Activated T-cell treated with anti-CD3 and anti-CD28 coated beads, Interleukin-2, amount 50 U/mL, for 72 hours (primary cell): ENCODE measurements at places on chromosomes 11 and 22. TPM values are rescaled to one million over a fixed set of nuclear protein-coding genes. Genes with fewer than 3 reads are reported as not detected.

GRCh38 chr11:119641983-119642745, 86.8 kb downstream of the NECTIN1 start:
- peak; percentile 21 for DNase-seq

The NEFH gene
- total RNA-seq, result 1.6 TPM

DNA sequence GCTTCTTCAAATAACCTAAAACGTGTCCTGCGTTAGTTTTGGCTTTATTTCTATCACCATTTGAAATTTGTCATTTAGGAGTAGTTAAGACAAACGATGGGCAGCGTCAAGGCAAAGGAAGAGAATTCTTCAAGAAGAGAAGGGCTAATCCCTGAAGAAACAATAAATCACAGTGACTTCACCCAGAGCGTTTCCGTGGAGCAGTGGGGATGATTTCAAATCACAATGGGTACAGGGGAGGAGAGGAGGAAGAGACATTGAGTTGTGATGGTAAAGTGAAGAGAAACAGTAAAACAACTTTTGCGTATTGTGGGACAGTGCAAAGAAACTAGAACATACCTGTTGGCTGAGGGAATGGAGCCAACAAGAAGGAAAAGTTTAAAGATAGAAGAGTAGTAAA, 9.7 kb downstream of the PDGFD start:
- DNase-seq, result no peak

DNA sequence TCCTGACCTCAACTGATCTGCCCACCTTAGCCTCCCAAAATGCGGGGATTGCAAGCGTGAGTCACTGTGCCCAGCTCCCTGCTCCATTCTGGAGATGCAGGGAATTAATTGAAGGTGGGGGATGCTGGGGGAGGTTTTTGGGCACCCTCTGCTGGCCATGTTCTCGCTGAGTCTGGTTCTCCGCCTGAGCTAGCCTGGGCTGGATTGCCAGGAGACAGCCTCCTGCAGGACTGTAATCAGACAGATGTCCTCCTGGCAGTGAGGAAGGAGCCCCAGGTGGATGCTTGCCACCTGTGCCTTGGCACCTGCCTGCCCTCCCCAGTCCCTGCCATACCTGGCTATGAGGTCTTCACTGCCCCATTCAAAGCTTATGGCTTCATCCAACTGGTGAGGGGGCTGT, 5.4 kb downstream of the MTFP1 start:
- DNase-seq, result no peak

GRCh38 chr22:33726294-33726734, 194.0 kb downstream of the LARGE1 start:
- no peak for DNase-seq

- DNase-seq, result no peak
Observed at GRCh38 chr11:119367661-119368120, 13.8 kb downstream of the USP2 start.

GRCh38 chr22:48567213-48567975, 1260.3 kb downstream of the BRD1 start:
- DNase-seq, result no peak

DNA sequence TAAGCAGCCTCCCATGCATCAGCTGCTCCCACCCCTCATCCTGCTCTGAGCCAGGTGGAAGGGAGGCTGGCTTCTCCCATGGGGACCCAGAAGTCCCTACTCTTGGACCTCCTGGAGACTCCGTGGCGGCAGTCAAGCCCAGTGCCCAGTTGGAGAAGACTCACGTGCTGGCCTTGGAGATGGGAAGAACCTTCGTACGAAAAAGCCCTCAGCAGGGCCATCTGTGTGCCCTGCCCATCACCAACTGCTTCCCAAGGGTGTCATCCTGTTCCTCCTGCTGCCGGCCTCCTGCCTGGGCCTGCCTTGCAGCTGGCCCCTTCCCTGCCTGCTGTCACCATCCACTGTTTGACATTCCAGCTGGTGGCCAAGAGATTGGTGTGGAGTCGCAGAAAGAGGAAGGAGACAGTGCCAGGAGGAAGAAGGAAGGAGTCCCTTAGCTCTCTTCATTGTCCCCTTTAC, 28.0 kb downstream of the ARHGAP1 start:
- DNase-seq, result no peak

The OR2AG2 gene
- 0.19 TPM for total RNA-seq

DNA sequence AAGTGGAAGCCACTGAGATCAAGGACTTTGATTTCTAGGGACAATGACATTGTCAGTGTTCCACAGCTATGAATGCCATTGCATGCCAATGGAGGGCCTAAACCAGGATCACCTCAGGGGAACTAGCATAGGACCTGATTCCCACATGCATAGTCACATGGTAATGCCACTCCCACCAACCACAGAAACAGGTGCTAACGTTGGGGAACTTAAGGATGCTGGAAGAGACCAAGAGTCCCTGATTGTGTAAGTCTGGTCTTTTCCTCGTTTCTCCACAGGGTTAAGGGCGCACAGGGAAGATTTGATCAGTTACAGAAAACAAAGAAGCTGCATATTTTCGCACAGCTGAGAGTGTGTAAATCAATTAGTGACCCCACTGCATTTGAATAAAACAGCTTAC, 59.4 kb upstream of the CD44 start:
- no peak for DNase-seq

GRCh38 chr11:32348502-32348901, 86.8 kb downstream of the WT1 start:
- DNase-seq, result no peak

DNA sequence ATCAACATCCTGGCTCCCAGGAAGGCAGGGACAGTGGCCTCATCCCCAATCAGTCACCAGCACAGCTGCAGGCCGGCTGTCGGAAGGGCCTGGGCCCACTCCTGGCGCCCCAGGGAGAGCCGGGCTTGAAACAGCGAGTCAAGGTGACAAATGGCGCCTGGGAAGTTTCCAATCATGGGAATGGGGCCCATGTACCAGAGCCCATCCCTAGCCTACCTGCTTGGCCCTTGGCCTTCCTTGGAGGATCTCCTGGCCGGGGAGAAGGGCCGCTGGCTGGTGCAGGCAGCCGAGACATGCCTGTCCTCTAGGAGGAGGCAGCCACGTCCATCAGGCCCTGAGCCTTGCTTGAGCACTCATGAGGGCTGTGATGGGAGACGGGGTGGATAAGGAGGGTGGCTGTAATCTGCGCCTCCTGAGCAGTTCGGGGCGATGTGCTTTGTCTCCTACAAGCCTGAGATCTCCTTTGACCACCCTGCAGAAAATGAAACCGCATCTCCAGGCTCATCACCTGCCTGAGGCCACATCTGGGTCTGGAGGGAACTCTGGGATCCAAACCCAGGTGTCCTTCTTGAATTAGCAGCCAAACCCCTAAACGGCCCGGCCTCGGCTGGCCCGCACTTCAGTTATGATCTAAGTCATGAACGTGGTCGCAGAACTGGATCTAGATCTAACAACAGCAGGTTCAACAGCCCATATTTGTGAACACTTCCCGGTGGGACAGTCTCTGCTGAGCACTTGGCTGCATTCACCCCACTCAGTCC, 862.0 kb downstream of the TBC1D22A start:
- DNase-seq, result no peak

GRCh38 chr22:19853058-19853878, 1.4 kb downstream of the GNB1L start:
- no peak for DNase-seq

DNA sequence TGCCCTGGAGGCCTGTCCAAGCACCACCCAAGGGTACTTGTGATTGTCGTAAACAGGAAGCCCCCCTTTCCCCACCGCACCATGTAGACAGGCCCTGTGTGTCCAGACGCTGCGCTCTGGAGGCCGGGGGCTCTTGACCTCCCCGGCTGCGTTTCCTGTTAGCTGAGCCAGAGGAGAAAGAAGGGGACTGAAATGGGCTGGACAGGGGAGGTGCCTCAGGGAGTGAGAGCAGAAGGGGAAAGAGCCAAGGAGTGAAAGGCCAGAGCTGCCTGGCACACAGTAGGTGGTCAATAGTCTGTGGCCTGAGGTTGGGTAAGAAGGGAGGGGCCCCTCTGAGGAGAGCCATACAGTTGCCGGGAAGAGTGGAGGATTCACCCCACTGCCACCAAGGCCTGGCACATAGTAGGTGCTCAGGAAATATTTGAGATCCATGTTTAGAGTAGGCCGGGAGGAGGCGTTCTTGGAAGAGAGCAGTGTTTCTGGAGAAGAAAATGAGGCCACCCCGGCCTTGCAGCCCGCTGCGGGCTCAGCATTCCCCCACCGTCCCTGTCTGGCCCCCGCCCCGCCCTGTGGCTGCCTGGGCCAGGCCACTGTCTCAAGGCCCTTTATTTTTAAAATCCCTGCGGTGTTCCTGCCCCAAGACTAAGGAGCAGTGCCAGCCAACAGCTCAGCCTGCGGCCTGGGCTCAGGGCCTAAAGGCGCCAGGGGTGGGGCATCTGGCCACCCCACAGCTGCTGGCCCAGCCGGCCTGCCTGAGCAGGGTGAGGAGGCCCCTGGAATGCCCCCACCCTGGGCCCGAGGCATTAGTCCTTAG, 13.6 kb upstream of the CDC42EP1 start:
- no peak for DNase-seq

The KRTAP5-1 gene
- not detected for total RNA-seq

- no peak for DNase-seq
Observed at GRCh38 chr11:120722524-120722923, 211.0 kb downstream of the GRIK4 start.

The OR10A3 gene
- total RNA-seq, result not detected

DNA sequence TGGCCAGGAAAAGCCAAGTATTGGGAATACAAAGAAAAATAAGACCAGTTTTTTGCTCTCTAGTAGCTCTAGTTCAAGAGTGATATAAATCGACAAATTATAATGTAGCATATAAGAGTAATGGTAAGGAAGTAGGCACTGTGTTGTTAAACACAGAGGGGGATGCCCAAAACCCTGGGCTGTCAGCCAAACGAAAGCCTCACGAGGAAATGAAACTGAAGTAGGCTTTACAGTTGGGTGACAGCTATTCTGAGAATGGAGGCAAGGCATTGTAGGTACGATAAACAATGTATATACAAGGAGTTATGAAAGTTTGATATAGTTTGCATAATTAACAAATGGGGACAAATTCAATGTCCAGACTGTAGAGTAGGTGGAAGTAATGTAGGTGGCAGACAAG, 176.4 kb downstream of the FAM181B start:
- DNase-seq, result no peak

DNA sequence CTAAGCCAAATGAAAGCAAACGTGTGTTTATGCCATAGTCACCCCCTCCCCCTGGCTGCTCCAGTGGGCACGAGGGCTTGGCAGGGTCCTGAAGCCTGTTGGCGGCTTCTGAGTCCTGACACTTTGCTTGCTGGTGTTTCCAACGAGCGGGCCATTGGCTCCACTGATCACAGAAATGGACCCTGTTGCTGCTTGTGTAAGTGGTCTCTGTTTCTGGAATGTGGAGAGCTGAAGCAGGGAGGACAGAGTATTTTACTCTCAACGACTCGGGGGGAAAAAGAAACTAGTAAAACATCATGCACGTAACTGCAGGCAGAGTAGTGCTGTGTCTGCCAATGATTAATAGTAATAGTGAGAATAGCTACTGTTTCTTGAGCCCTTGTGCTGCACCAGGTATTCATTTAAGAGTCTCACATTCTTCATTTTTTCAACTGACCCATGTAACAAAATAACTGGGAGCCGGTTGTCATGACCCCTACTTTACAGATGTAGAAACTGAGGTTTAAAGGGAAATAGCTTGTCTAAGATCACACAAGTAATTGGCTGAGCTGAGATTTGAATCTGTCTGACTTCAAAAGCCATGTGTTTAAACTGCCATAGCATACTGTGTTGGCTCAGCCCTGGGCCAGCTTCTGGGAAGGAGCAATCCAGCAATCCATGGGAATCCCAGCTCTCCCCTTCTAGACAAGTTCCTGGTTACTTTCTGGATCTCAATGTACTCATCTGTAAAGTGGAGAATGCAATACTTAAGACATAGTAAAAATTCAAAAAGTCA, 526.7 kb downstream of the INSC start:
- no peak for DNase-seq

DNA sequence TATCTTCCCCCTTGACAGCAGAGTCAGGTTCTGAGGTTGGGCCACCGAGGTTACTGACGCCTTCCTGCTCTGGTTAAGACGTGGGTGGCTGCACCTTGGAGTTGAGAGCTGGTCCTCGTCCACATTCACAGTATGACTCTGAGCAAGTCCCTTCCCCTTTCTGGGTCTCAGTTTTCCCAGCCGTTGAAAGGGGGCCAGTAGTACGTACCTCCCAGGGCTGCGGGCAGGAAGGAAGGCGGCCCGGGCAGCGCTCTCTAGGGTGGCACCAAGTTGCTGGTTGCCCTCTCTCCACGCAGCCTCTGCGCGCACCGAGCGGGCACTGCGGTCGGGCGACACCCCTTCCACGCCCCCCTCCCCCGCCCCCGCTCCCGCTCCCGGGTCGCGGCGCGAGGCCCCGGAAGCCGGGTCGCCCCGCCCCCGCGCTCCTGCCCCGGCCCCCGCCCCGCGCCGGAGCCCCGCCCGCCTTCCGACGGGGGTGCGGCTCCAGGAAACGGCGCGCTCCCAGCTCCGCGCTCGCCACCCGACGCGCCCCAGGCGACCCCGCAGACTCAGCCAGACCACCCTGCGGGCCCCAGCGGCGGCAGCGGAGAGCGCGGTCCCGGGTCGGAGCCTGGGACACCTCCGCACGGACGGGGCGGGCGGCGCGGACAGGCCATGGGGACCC, at the start of gene EHBP1L1:
Gene EHBP1L1, plus strand, starts transcription at position 486 of the 664 bp plus-strand sequence. CDS start 250 bp downstream, outside the sequence.
- DNase-seq, result peak; percentile 80

The APOBEC3H gene
- total RNA-seq, result 21.9 TPM

GRCh38 chr11:1532606-1533341, 39.3 kb downstream of the DUSP8 start:
- DNase-seq, result no peak

The RIMBP3C gene
- 0.19 TPM for total RNA-seq

GRCh38 chr11:46677991-46678740, 22.3 kb downstream of the ARHGAP1 start:
- no peak for DNase-seq

GRCh38 chr11:60747359-60747873, 9.3 kb upstream of the MS4A15 start:
- DNase-seq, result no peak

The OR5D18 gene
- total RNA-seq, result not detected

The AIFM3 gene
- not detected for total RNA-seq

The ADM2 gene
- total RNA-seq, result 25.5 TPM

The CSNK2A3 gene
- 1.3 TPM for total RNA-seq

The IL17REL gene
- total RNA-seq, result 1.1 TPM

GRCh38 chr11:28038775-28039174, 69.2 kb downstream of the KIF18A start:
- no peak for DNase-seq

The DBX1 gene
- not detected for total RNA-seq

GRCh38 chr11:119145551-119145950, 3.3 kb upstream of the ABCG4 start:
- DNase-seq, result no peak

DNA sequence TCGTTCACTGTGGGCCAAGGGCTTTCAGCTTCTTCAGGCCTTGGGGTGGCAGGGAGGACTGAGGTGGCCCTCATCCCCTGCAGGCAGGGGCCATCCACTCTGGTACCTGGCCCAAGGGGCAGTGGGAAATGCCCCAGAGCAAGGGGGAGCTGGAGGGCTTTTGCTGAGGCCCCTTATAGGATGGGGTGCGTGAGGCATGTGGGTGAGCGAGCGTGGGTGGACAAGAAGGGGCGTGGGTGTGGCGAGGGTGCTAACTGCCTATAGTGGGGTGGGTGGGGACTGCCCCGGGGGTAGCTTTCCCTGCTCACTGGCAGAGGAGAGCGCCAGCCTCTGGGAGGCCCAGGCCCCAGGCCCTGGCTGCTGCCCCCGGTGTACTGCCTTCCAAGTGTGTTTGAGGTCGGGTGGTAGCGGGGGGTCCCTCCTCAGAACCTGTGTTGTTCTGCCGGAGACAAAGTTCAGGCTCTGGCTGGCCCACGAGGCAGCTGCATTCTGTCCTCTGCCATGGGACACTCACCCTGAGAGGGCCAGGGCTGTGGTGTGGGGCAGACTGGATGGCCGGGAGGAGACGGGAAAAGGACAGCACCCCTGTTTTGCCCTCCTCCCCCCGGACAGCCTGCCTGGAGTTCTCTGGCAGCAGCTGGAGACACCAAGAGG, 3.4 kb downstream of the FLRT1 start:
- DNase-seq, result no peak
